Retina (tissue), 1 donor: ENCODE measurements at places on chromosomes 7 and 10.

GRCh38 chr7:72710983-72711382 lies 117.0 kb downstream of the TYW1B start:
- DNase-seq = no peak

DNA sequence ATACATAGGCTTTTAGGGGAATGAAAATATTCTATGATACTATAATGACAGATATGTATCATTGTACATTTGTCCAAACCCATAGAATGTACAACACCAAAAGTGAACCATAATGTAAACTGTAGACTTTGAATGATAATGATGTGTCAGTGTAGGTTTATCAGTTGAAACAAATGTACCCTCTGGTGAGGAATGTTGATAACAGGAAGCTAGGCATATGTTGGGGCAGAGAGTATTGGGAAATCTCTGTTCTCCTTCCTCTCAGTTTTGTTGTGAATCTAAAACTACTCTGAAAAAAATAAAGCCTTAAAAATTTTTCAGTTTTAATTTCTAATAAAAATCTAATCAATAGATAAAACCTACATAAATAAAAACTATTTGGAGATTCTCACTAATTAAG lies 36.9 kb downstream of the C1GALT1 start:
- no peak for DNase-seq

DNA sequence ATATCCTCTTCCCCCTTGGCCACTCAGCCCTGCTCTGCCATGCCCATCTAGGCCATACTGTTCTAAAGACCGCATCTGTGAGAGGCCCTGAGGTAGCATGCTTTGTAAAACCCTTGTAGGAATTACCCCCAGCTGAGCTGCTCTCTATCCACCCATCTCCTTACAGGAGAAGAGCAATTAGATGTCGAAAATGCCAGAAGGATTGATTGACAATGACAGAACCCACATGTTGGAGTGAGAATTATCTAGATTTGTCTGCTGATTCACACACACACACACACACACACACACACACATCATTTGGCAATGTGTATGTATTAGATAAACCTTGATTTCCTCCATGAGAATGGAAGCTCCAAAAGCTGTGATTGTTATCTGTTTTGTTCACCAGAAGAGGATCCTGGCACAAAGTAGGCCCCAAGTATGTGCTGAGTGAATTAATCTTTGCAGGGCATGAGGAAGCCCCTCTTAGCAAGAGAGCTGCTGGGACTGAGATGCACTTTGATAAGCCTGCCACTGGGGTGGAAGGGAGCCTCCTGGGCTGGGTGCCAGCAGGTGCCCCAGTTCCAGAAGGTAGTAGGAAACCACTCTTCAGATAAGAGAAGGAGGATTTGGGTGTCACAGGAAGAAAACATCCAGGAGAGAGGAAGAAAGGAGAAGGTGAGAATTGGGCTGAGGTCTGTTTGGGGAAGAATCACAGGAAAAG lies 187.5 kb upstream of the ADO start:
- DNase-seq = no peak

DNA sequence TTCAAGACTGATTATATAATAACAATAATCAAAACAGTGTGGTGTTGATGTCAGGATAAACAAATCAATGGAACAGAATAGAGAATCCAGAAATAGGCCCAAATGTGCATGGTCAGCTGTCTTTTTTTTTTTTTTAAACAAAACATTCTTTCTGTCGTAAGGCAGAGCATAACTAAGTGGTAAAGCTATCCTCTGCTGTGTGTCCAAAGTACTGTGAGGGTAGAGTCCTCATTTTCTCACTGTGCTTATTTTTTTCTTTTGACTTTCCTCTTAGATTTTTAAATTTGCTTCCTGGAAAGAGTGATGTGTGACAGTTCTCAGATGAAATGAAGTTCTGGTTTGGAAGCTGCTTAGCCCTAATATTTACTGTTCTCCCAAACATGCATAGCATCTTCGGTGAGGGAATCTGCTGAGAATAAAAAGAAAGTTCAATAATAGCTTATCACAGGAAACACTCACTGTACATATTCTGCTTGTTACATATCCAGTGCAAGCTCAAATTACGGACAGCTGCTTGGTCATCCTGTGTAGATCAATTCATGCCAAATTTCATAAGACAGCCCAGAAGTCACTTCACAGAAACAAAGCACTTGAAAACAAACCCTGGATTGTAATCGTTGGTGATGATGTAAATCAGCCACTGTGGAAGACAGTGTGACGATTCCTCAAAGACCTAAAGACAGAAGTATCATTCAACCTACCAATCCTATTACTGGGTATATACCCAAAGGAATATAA lies 423.9 kb downstream of the NEBL start:
- no peak for DNase-seq

GRCh38 chr10:6498771-6499170 lies 81.3 kb downstream of the PRKCQ start:
- DNase-seq = no peak

DNA sequence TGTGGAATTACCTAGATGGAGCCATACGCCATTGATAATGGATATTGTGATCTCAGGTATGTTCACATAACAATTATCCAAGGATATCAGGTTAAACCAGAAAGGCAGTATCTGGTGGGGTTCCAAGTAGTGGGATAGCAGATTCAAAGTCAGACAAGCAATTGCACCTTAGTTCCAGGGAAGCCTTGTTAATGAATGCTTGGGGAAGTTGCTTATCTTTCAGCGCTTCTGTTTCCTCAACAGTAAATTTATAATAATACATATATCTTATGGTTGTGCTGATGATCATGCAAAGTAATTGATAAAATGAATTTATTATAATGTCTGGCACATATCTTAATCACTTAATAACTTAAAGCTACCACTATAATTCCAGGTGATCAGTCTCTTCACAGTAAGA lies 290.9 kb downstream of the SUGCT start:
- DNase-seq = no peak
